ENCODE measurements at places on chromosomes 4 and X. TPM values are rescaled to one million over a fixed set of nuclear protein-coding genes. Genes with fewer than 3 reads are reported as not detected.

GRCh38 chr4:78569306-78569821, 17.8 kb downstream of the ANXA3 start:
- peaks cover 4% of the 10 kb centered on the region for H3K27me3 ChIP-seq
- no peaks in the 10 kb centered on the region for H3K4me1 ChIP-seq
- no peak overlapping the region for H3K27ac ChIP-seq
- DNase-seq: no peak

GRCh38 chr4:141391293-141391692, 170.6 kb downstream of the ZNF330 start:
- no peak overlapping the region for H3K4me3 ChIP-seq
- H3K4me1 ChIP-seq: no peaks in the 10 kb centered on the region
- no peak for DNase-seq
- H3K27me3 ChIP-seq: no peaks in the 10 kb centered on the region
- H3K27ac ChIP-seq: no peak overlapping the region

GRCh38 chr4:101009471-101009870, 337.9 kb downstream of the PPP3CA start:
- no peak overlapping the region for H3K4me3 ChIP-seq
- no peak for DNase-seq
- H3K27ac ChIP-seq: no peak overlapping the region
- peaks cover 3% of the 10 kb centered on the region for H3K27me3 ChIP-seq
- H3K36me3 ChIP-seq: no peaks in the 10 kb centered on the region

- peaks cover 7% of the 10 kb centered on the region for H3K36me3 ChIP-seq
- H3K27ac ChIP-seq: no peak overlapping the region
- DNase-seq: no peak
- H3K27me3 ChIP-seq: no peaks in the 10 kb centered on the region
- H3K4me1 ChIP-seq: peaks cover 11% of the 10 kb centered on the region
Observed at GRCh38 chrX:107851215-107851614, 25.5 kb downstream of the MID2 start.

GRCh38 chr4:6017800-6018199, 431 bp downstream of the C4orf50 start:
- H3K27ac ChIP-seq: no peak overlapping the region
- no peaks in the 10 kb centered on the region for H3K4me1 ChIP-seq
- no peak for DNase-seq
- no peaks in the 10 kb centered on the region for H3K36me3 ChIP-seq
- no peak overlapping the region for H3K4me3 ChIP-seq
- H3K27me3 ChIP-seq: peaks cover 9% of the 10 kb centered on the region

DNA sequence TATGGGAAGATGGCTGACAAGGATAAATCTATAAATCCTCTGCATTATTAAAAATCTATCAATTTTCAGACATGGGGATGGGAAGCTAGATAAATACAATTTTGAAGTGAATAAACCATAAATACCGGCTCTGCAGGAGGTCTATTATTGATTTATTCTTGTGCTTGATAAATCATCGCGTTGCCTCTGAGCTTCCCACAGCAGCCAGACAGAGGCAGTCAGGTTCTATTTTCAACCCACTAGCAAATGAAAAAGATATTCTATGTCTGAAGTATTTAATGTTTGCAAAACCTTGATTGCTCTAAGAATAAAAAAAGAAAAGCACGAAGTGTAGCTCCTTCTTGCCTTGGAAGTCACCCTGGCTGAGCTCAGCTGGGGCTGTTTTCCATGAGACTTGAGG, 216.2 kb downstream of the DHRSX start:
- H3K4me1 ChIP-seq: peaks cover 6% of the 10 kb centered on the region
- H3K36me3 ChIP-seq: peaks cover 37% of the 10 kb centered on the region
- H3K27me3 ChIP-seq: no peaks in the 10 kb centered on the region
- H3K27ac ChIP-seq: no peak overlapping the region
- H3K4me3 ChIP-seq: no peak overlapping the region
- DNase-seq: no peak

DNA sequence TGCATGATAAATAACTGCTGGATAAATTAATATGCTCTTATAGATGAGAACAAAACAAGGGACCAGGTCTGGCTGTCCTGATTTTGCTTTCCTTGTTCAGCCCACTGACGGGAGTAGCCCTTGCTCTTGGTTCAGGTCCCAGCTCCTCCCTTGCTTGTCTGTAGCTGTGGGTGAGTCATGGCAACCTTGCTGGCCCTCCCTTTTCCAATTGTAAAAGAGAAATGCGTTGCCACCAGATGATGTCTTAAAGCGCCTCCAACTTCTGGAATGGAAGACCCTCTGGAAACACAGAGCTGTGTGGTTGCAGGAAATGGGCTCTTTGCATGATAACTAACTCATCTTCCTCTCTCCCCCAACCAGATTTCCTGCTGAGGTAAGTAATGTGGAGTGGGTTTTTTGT, 171.4 kb downstream of the AASDH start:
- peaks cover 4% of the 10 kb centered on the region for H3K27me3 ChIP-seq
- no peak for DNase-seq
- no peaks in the 10 kb centered on the region for H3K36me3 ChIP-seq
- no peak overlapping the region for H3K4me3 ChIP-seq

GRCh38 chr4:26242451-26242850, 78.4 kb upstream of the RBPJ start:
- no peak overlapping the region for H3K27ac ChIP-seq
- H3K4me1 ChIP-seq: no peaks in the 10 kb centered on the region
- no peak for DNase-seq
- H3K36me3 ChIP-seq: no peaks in the 10 kb centered on the region
- H3K4me3 ChIP-seq: no peak overlapping the region
- H3K27me3 ChIP-seq: peaks cover 2% of the 10 kb centered on the region

GRCh38 chrX:12065251-12065650, 73.0 kb upstream of the FRMPD4 start:
- no peak overlapping the region for H3K4me3 ChIP-seq
- H3K27me3 ChIP-seq: peaks cover 8% of the 10 kb centered on the region
- H3K36me3 ChIP-seq: no peaks in the 10 kb centered on the region
- H3K27ac ChIP-seq: no peak overlapping the region

DNA sequence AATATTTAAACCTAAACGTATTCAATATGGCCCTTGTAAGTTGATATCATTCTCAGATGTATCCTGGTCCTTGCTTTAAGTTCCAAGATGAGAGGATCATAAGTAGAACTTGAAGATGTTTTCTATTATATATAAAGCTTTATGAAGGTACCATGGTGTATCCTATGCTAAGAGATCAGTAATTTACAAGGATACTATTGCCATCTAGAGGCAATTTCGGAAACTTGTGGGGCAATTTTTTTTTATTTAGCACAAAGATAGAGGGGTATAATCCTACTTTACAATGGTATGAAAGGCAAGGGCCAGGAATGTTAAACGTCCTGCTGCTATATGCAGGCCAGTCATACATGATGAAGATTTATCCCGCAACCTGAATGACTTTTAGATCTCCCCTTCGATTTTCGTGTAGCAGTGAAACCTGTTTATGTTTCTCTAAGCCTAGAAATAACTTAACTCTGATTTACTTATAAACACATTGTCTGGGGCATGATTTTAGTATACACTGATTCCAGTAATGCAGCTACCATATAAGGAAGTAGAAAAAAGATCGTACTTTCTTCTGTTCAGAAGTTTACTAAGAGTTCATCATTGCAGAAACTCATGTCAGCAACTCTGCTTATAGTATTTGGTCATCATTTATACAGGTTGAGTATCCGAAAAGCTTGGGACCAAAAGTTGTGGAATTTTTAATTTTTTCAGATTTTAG, 2.6 kb downstream of the SLC25A31 start:
- peaks cover 2% of the 10 kb centered on the region for H3K27me3 ChIP-seq
- no peaks in the 10 kb centered on the region for H3K36me3 ChIP-seq
- H3K27ac ChIP-seq: no peak overlapping the region
- H3K4me3 ChIP-seq: no peak overlapping the region
- no peak for DNase-seq

GRCh38 chrX:103999234-103999633, 14.3 kb downstream of the H2BW1 start:
- no peak overlapping the region for H3K27ac ChIP-seq
- no peaks in the 10 kb centered on the region for H3K27me3 ChIP-seq
- no peak for DNase-seq
- no peak overlapping the region for H3K4me3 ChIP-seq
- H3K36me3 ChIP-seq: no peaks in the 10 kb centered on the region
- no peaks in the 10 kb centered on the region for H3K4me1 ChIP-seq

GRCh38 chr4:168119100-168119499, 26.8 kb downstream of the ANXA10 start:
- no peak overlapping the region for H3K27ac ChIP-seq
- H3K36me3 ChIP-seq: no peaks in the 10 kb centered on the region
- H3K4me3 ChIP-seq: no peak overlapping the region
- DNase-seq: no peak

- H3K27me3 ChIP-seq: peaks cover 64% of the 10 kb centered on the region
- no peak overlapping the region for H3K4me3 ChIP-seq
- peaks cover 19% of the 10 kb centered on the region for H3K4me1 ChIP-seq
- H3K27ac ChIP-seq: no peak overlapping the region
- no peaks in the 10 kb centered on the region for H3K36me3 ChIP-seq
- DNase-seq: no peak
Observed at GRCh38 chrX:25016938-25017598, 1.3 kb upstream of the ARX start.

GRCh38 chr4:180721356-180721755, 1521.8 kb upstream of the TENM3 start:
- H3K36me3 ChIP-seq: no peaks in the 10 kb centered on the region
- no peaks in the 10 kb centered on the region for H3K4me1 ChIP-seq
- H3K27ac ChIP-seq: no peak overlapping the region
- H3K4me3 ChIP-seq: no peak overlapping the region

DNA sequence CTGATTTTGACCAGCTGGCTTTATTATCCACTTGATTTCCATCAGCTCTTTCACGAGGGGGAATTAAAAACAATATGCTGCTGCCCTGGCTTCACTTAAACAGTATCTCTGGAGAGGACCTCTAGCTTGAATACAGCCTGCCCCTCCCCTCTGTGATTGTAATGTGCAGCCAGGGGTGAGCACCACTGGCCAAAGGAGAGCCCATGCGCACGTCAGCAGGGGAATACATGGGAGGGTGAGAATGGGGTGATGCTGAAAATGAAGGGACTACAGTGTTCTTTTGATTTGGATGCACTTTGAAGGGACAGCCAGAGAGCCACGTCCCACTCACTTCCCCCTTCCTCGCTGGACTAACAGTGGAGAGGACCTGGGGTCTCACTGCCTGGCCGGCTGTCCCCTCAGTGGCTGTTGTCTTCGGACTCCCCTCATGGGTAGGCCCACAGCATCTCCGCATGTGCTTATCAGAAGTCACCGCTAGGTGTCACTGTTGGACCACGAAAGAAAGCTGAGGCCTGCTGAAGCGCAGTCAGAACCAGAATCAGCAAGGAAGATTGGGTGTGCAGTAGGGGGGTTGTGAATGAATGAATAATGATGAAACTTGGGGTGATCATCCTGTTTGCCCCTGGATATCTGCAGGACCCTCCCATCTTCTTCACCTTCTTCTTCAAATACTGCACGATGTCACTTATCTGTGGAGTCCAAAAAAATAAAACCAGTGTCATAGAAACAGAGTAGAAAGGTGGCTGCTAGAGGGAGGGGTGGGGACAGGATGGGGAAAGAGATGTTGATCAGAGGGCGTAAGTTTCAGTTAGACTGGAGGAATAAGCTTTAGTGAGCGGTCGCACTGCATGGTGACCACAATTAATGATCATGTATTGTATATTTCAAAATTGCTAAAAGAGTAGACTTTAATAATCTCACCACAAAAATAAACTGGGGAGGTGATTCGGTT, 32.8 kb downstream of the CLCN4 start:
- no peaks in the 10 kb centered on the region for H3K4me1 ChIP-seq
- peak; percentile 71 for DNase-seq
- no peak overlapping the region for H3K27ac ChIP-seq

- H3K4me3 ChIP-seq: no peak overlapping the region
- no peak overlapping the region for H3K27ac ChIP-seq
Observed at GRCh38 chr4:185513489-185514181, 21.7 kb downstream of the PDLIM3 start.

- no peak overlapping the region for H3K4me3 ChIP-seq
- no peak overlapping the region for H3K27ac ChIP-seq
- DNase-seq: no peak
Observed at GRCh38 chr4:103108542-103108941, 8.9 kb upstream of the BDH2 start.

GRCh38 chrX:30388325-30388724, 79.1 kb upstream of the NR0B1 start:
- no peaks in the 10 kb centered on the region for H3K27me3 ChIP-seq

- no peak overlapping the region for H3K27ac ChIP-seq
- H3K36me3 ChIP-seq: no peaks in the 10 kb centered on the region
- no peak overlapping the region for H3K4me3 ChIP-seq
- DNase-seq: no peak
- H3K27me3 ChIP-seq: no peaks in the 10 kb centered on the region
- no peaks in the 10 kb centered on the region for H3K4me1 ChIP-seq
Observed at GRCh38 chr4:95869961-95870500, 30.1 kb downstream of the PDHA2 start.

- no peaks in the 10 kb centered on the region for H3K36me3 ChIP-seq
- DNase-seq: no peak
- no peak overlapping the region for H3K27ac ChIP-seq
- no peak overlapping the region for H3K4me3 ChIP-seq
- no peaks in the 10 kb centered on the region for H3K4me1 ChIP-seq
Observed at GRCh38 chrX:5122181-5122678, 1106.4 kb downstream of the NLGN4X start.

GRCh38 chr4:149048451-149049143, 606.4 kb upstream of the NR3C2 start:
- DNase-seq: no peak
- no peak overlapping the region for H3K4me3 ChIP-seq
- no peaks in the 10 kb centered on the region for H3K27me3 ChIP-seq

DNA sequence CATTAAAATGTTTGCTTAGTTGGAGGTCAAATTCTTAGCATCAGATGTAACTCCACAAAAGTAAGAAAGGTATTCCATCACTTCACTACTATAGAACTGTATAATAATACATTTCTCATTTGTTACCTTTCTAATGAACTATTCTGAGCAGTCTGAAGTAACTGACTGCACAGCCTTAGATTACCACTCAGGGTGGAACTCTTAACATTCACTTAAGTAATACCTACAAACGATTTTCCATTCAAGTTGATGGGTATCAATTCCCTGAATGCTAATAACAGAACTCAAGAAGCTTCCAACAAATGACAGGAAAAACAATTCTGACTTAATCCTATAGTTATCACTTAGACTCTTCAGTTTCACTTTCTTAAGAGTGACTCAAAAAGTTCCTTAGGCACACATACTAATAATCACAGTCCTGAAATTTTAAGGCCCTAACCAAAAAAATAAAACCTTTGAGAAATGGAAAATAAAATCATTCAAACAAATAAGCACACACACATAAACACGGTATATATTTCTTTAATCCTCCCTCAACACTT, 20.9 kb downstream of the HNRNPD start:
- H3K4me3 ChIP-seq: no peak overlapping the region
- H3K27ac ChIP-seq: peak overlapping the region; percentile 85
- no peaks in the 10 kb centered on the region for H3K27me3 ChIP-seq

GRCh38 chr4:71732706-71733105, 51.2 kb downstream of the GC start:
- peaks cover 7% of the 10 kb centered on the region for H3K27me3 ChIP-seq
- H3K4me1 ChIP-seq: no peaks in the 10 kb centered on the region

The CENPVL2 gene
- total RNA-seq: not detected

The SCARB2 gene
- 2.6 TPM for total RNA-seq

The TAF7L gene
- not detected for total RNA-seq

The CITED1 gene
- not detected for total RNA-seq

The NIPAL1 gene
- 1.9 TPM for total RNA-seq

The OPHN1 gene
- not detected for total RNA-seq

The FUNDC2 gene
- total RNA-seq: 89.0 TPM

Data from activated CD8-positive, alpha-beta T cell treated with anti-CD3 and anti-CD28 coated beads for 36 hours (primary cell).